ENCODE measurements at places on chromosomes 6 and 20. TPM values are rescaled to one million over a fixed set of nuclear protein-coding genes. Genes with fewer than 3 reads are reported as not detected.

DNA sequence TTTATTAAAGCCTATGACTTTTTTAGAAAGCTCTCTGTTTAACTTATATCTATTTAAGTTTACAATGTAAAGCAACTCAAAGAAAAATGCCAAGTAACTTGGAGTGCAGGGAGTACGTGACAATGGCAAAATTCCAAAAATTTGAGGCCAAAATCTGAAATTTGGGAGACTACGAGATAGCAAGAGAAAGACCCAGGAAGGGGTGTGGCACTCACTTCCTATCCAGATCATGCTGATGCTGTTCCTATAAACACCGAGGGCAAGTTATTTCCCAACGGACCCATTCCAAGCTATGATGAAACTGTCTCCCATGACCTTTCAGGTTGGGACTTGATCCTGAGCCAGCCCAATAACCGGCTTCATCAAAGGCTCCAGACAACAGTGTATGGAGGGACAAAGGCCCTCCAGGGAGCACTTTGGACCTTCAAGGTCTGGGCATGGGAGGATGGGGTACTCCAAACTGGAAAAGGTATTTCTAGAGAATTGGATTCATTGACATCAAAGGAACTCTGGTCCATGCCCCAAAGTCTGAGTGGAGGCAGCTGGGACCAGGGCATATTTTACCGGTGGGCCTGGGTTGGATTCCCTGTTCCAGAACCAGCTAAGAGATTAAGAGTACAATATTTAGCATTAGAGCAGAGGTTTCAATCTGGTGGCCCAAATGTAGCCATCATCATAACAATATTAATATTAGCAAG is 15.7 kb upstream of the SLC13A3 start:
- no peak for DNase-seq

- peak; percentile 5 for DNase-seq
These were observed 826.9 kb upstream of the EYS start for GRCh38 chr6:66533921-66534404.

The BHLHE23 gene
- not detected for total RNA-seq

GRCh38 chr20:38537176-38537575 is 43.8 kb upstream of the ADIG start:
- no peak for DNase-seq

- DNase-seq = peak; percentile 100
These were observed 78.3 kb downstream of the CD109 start for GRCh38 chr6:73774311-73774774.

The FNDC1 gene
- not detected for total RNA-seq

The FLRT3 gene
- total RNA-seq = 0.27 TPM

DNA sequence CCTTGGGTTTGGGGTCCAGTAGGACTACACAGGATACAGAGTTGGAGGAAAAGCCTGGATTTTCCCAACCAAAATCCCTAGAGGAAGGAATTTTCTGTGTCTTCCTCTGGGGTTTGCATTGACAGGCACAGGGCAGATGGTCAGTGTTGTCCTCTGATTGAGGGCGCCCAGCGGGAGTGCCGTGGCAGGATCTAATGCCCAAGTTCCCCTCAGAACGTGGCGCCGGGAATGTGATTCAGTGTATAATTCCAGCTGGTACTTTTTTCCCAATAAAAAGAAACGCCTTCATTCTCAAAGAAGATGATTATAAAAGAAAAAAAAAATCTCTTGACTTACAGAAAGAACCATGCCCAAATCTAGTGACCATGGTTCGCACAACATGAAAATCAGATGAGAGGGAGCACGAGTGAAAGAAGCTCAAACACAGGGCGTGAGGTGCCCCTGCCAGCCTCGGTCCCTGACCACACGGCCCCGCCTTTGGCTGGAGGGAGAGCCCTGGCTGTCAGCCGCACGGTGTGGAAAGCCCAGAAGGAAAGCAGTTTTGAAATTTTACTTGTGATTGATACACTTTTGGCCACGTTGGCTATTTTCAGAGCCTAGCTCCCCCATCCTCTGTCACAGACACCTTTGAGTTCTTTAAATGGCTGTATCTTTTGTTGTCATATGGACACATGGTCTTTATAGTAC is 31.6 kb downstream of the VEGFA start:
- DNase-seq = no peak

The MARCKS gene
- total RNA-seq = 184 TPM

The MATN4 gene
- total RNA-seq = not detected

The CARMIL1 gene
- 20.3 TPM for total RNA-seq

GRCh38 chr6:134436950-134437349 is 119.0 kb upstream of the SGK1 start:
- DNase-seq = peak; percentile 38

- peak; percentile 88 for DNase-seq
These were observed 21.4 kb upstream of the PAQR8 start for GRCh38 chr6:52340603-52340880.

DNA sequence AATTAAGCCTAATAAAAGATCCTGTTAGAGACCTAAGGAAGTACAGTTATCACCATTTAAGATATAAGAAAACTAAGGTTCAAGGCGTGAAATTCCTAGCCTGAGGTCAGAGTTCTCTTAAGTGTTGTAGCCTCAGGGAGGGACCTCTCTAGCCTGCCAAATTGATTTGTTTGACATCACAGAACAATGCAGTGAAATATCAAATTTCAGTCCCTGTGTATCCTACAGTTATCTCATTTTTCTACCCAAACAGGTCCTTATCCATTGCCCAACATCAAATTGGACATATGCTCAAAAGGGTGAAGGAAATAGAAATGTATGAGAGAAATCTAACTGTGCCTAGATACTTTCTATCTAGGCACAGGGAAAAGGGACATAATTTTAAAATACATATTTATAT is 63.0 kb downstream of the NCOA7 start:
- no peak for DNase-seq

DNA sequence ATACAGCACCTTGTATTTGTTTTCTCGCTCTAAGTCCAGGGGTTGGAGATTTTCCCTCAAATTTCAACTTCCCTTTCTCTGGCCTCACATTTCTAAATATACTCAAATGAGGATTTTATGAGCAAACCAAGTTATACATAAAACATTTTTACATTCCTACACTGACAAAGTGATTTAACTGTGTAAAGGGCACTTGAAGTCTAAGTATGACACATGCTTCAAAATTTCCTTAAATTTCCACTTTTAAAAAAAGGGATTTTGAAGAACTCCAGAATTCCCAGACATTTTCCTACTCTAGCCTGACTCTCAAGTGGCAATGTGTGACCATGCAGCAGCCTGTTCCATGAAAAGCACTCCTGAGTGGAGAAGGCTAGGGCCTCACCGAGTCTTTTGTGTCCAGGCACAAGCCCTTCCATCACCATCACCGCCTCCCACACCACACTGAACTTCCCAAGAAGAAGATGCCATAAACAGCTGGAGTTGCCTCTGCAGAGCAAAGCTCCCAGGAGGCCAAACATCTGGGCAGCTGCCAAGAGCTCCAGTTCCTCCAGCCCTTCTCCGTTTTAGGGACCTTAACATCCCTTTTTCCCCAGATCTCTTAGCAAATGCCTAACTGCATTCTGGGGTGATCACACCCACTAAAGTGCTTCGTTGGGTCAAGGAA is 68.9 kb downstream of the NCR2 start:
- no peak for DNase-seq

GRCh38 chr6:167492100-167492449 is 167.2 kb downstream of the TTLL2 start:
- DNase-seq = no peak
